NK-92 treated with Interleukin-12 subunit alpha and Interleukin-12 subunit beta, amount 100 ng/mL, for 24 hours (cell line): ENCODE measurements at places on chromosomes 7 and 10.

DNA sequence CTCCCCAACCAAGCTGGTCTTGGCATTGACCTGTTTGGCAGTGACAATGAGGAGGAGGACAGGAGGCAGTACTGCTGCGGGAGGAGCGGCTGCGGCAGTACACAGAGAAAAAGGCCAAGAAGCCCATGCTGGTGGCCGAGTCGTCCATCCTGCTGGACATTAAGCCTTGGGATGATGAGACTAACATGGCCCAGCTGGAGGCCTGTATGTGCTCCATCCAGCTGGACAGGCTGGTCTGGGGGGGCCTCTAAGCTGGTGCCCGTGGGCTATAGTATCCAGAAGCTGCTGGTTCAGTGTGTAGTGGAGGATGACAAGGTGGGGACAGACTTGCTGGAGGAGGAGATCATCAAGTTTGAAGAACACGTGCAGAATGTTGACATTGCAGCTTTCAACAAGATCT is 39.1 kb upstream of the ZNF273 start:
- no peak for DNase-seq

DNA sequence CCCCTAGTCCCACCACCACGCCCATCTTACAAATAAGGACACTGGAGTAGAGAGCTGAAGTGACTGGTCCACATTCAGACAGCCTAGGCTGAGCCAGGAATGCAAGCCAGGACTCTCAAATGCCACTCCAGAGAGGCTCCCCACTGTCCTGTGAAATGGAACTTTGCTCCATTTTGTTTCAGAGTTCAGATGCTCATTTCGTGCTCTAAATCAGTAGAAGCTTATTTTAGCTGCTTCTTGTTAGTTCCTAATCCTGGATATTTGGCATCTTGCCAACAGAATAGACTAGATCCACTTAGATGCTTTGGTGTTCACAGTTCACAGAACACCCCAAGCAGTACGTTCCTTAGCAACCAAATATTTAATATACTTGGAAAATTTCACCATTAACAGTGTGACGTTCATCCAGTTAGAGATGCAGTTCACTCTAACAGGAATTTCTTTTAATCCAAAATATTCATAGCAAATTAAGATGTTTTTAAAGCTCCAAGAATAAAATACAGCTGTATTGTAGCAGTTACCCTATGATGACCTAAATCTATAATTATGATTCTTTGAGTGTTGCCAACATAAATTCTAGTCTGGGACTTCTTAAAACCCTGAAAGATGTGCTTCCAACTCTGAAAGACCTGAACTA is 7.3 kb downstream of the MMP21 start:
- no peak for DNase-seq

- no peak for DNase-seq
These were observed 1.5 kb downstream of the DNA2 start for GRCh38 chr10:68470300-68470699.

GRCh38 chr10:11782793-11783557 is 40.2 kb upstream of the PROSER2 start:
- no peak for DNase-seq

GRCh38 chr7:125149151-125149550 is 219.5 kb upstream of the POT1 start:
- no peak for DNase-seq

- DNase-seq, result no peak
These were observed 1.6 kb upstream of the KIAA1217 start for GRCh38 chr10:24207341-24207740.

DNA sequence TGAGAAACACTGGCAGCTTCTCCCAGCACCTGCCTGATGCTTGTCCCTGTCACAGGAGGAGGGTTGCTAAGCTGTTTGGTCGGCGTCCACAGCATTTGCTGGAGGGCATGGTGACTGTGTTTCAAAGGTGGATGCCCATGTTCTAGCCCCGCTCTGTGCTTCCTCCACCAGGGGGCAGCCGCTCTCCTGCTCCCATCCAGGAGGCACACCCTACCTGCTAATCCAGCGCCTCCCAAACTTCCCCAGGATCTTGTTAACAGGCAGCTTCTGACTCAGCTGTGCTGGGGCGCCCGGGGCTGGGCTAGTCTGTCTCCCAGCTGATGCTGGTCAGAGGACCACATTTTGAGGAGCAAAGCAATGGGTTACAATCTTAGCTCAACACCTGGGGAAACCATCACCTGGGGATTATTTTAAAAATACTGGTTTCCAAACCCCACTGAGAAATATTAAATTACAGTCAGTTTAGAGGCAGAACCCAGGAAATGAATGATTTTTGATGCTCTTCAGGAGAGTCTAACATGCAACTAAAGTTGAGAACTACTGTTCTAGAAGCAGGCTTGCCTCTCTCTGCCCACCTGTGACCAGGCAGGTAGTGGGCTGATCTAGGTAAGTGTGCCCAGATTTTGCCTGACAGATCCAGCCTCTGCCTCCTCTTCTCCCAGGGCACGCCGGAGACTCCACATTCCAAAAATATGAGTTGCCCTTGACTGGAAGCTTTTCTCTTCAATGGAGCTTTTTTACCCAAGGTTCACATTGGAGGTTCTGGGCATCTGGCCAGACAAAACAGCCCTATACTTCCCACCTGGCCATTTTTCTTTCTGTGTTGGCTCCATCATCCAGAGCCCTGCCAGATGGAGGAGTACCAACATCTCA is 92.7 kb upstream of the GPR26 start:
- DNase-seq, result peak; percentile 23

GRCh38 chr10:60331886-60332285 is 57.8 kb downstream of the ANK3 start:
- no peak for DNase-seq

DNA sequence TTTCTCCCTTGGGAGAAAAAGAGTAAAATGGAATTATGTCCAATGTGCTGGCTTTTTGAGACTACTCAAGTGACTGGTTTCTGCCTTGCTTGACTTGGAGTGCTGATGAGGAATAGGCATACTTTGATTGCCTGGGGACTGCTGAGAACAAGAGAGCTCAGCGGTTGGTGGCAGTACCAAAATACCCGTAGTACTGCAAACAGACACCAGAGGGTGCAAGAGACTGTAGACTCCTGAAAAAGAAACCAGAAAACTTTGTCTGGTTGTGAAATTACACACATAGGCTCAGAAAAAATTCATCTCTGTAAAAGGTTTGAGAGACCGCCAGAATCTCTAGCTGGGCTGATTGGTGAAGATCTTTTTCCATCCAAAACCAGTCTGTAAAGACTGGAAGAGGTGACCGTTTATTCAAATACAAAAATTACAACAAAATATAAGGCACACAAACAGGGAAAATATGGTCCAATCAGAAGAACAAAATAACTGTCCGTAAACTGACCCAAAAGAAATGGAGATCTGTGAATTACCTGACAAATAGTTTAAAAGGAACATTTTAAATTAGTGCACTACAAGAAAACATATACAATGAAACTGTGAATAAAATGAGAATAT is 18.5 kb downstream of the BICC1 start:
- peak; percentile 2 for DNase-seq

GRCh38 chr10:79088176-79088575 is 19.4 kb downstream of the ZMIZ1 start:
- DNase-seq, result no peak

DNA sequence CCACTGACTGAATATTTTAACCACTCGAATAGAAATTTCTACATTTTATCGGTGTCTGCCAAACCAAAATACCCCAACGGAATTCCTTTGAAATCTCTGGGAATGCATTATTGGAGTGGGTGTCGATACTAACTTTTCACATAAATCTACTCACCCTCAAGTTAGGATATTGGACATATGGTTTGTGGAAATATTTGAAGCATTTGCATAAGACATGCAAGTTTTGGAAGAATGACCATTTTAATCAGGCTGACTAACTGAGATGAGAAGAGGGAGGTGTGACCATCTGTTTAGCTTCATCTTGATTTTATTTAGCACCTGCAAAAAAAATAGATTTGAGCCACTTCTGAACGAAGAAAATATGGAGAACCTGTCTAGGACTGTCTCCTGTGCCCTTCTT is 61.2 kb downstream of the KLF6 start:
- DNase-seq, result no peak

DNA sequence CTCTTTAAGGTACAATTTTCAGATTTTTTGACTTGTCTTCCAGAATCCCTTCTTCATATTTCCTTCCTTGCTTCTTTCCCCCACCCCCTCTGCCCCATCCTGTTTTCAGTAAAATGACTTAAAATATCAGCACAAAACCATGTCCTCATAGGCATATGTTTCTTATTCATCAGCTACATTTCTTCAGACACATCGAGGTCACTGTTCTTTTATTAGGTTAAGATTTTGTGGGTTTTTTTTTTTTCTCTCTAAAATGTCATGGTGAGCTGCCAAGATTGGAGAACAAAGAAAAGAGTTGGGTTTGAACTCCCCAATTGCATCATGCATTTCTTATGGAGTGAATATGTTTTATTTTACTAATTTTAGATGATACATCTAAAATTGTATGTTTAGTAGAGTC is 35.8 kb downstream of the LAMB4 start:
- DNase-seq, result no peak

GRCh38 chr7:34090816-34091215 is 185.5 kb downstream of the BMPER start:
- no peak for DNase-seq

DNA sequence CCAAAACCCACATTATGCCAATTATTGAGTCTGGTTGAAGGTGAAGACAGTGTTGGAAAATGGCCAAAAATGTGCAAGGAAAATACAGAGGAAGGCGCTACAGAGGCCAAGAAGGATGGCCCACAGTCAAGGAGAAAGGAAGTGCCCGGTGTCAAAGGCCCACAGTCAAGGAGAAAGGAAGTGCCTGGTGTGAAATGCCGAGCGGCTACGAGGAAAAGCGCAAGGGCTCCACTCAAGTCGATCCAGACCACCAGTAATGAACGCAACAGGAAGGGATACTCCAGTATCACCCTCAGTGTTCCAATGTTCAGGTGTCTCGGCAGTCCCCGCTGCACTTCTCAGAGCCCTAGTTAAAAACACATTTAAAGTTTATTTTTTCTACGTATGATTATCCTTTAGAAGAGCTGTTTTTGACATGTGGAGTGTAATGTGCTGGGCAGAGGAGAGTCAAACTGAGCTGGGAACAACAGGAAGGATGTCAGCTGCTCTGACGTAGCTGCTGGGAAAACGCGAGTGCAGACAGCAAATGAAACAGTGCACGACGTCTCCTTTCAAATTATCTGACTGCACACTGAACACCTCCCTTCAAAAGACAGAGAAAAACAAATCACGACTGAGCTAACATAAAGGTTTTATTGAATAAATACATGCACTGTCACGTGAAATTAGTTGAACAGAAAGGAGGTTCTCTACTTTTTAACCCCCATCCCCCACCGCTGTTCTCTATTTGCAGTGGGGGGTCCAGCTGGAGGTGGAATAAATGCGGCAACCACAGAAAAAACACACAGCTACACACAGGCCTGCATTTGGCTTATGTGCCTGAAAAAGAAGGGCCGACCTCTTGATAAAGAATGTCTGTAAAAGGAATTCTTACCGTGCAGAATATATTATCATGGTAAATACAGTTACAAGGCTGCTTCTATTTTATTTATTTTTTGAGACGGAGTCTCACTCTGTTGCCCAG is 26.1 kb upstream of the NCAPG2 start:
- no peak for DNase-seq

DNA sequence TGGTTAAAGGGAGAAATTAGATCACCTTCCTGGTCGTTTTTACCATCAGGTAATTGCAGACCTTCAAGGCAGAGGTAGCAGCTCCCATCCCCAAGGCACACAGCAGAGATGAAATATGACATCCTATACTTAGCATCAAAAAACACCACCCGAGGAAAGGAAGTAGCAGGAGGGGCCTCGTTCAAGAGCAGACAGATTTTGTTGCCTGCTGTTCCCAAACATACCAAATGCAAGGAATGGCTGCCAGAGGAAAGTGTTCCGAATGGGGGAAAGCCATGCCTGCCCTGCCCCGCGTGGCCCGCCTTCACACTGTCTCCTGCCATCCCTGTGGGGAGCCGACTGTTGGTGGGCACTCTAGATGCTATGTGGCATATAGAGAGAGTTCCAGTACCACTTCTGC is 18.0 kb downstream of the FKBP6 start:
- DNase-seq, result no peak

GRCh38 chr7:36305648-36306047 is 84.0 kb upstream of the ANLN start:
- DNase-seq, result no peak

- no peak for DNase-seq
These were observed 20.9 kb upstream of the DNAJB12 start for GRCh38 chr10:72375585-72375984.

- DNase-seq, result no peak
These were observed 140.0 kb upstream of the PHYHIPL start for GRCh38 chr10:59036311-59037017.

GRCh38 chr7:94873239-94873638 is 34.2 kb upstream of the PPP1R9A start:
- DNase-seq, result no peak

GRCh38 chr7:155182406-155182970 is 112.4 kb downstream of the HTR5A start:
- no peak for DNase-seq

GRCh38 chr10:20670579-20670978 is 226.5 kb downstream of the NEBL start:
- no peak for DNase-seq

DNA sequence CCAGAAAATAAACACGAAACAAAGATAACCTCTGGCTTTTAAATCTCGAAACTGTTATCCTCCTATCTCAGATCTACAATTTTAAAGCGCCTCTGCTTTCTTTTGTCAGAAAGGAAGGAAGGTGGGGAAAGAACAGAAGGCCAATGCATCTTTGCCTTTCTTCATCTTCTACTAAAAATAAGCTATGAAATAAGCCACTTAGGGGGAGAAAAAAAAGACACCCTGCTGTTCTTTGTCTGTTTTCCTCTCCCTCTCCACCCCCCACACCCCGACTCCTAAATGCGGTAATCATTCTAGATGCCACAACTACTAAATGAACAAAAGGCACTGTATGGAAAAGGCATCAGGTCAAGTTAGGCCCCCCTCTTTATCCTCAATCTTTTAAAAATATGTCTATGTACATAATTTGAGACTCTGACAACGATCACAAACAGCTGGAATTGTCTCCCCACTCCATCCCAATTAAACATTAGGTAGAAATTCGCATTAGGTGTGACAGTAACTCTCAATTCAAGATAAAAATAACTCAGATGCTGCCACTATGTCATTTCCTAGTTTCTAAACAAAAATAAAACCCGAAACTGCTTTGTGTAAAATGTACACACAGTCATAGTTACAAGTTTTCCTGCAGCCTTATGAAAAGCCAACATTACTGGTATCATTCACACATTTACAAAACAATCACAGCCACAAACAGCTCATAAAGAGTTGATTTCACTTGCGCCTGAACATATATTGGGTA is 2.4 kb downstream of the UBE2H start:
- no peak for DNase-seq

DNA sequence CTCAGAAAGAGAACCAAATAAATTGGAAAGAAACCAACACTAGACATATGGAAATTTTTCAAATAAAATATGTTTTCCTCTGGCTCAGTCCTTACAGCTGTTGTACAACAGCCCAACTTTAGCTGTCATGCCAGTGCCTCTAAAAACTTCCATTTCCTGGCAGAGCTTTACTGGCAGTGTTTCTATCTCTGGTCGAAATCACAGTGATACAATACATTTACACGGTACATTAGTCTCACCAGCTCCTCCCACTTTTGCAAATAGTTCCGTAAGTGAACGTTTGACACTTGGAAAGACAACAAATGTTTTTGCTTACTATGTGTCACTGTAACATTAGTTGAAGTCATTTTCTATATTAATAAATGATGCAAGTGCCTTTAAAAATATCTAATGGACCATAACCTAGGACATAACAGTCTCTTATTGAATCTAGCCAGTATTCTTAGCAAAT is 29.8 kb downstream of the BCAP29 start:
- no peak for DNase-seq

GRCh38 chr7:8365499-8366110 is 67.8 kb upstream of the NXPH1 start:
- DNase-seq, result no peak

- no peak for DNase-seq
These were observed 205.3 kb downstream of the HTR7 start for GRCh38 chr10:90652519-90652918.
